ENCODE measurements at places on chromosomes 13 and 19.
A peak's percentile ranks its signal among the peaks of the same experiment; 100 is the strongest.

DNA sequence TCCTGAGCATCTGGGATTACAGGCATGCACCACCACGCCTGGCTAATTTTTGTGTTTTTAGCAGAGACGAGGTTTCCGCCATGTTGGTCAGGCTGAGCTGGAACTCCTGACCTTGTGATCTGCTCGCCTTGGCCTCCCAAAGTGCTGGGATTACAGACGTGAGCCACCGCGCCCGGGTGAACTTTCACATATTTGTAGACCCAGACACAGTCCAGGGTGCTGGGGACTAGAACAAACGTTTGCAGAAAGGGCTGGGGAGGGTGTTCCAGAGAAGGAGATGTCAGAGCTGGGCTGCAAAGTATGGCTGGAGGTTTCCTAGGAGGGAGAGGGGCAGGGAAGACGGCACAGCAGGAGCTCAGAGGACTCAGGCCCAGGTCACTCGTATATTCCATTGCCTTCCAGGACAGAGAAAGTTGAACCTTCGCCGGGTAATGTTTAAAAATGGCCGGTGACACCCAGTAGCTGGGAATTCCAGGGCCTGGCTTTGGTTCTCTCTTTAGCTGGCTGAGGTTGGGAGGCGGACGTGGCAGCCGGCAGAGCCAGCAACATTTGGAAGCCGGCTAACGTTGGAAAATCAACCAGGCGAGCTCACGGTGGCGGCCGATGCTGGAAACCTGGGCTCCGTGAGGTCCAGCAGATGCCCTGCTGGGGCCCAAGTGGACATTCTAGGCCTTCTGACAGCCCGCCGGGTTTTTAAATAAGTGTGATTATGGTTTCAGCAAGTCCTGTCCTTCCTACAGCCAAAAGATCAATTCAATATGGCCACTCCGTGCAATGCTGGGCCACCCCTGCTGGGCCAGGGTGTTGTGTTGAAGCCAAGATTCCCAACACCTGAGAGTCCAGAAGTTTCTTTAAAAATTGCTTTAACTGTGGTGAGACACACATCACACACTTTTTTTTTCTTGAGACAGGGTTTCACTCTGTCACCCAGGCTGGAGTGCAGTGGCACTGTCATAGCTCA is 41.5 kb downstream of the NFIC start:
- DNase-seq = no peak

- peak; percentile 49 for DNase-seq
These were observed 27.2 kb downstream of the COMP start for GRCh38 chr19:18763674-18764590.

- no peak for DNase-seq
These were observed 9.6 kb downstream of the APC2 start for GRCh38 chr19:1459479-1459878.

DNA sequence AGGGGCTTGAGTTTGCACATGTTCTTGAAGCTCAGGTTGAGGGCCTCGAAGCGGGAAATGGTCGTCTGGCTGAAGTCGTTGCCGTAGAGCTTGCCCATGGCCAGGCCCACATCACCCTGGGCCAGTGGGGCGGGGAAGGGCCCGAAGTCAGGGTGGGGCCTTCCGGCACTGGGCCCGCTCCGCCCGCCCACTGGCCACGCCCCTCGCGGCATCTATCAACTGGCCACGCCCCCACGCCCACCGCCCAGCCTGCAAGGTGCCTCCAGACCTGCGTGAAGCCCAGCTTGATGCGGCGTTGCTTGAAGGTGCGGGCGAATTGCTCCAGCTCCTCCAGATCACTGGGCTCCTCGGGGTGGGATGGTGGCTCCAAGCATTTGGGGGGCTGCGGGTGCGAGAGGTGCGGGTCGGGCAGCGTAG is 19.9 kb downstream of the ZNF574 start:
- DNase-seq = no peak

DNA sequence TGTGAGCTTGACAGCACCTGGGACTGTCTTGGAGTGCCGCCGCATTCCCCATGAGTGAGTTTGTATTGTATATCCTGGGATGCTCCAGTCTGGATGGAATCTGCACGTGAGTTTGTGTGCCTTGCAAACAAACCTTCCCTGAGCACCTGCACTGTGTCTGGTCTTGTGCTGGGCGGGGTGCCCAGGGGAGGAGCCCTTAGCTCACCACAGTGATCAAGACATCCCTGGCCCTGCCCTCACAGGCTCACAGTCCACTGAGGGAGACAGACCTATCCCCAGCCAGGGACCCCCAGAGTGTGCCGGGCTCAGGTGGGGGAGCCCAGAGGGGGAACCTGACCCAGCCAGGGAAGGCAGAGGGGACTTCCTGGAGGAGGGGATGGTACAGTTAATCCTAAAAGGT is 1.7 kb upstream of the BCAM start:
- peak; percentile 63 for DNase-seq
